ENCODE measurements at places on chromosomes 16 and 17.

- DNase-seq = no peak
Measured at GRCh38 chr17:38541281-38541680, 64.5 kb downstream of the SRCIN1 start.

GRCh38 chr17:49996495-49997300 lies 1.7 kb upstream of the DLX3 start:
- DNase-seq = no peak

DNA sequence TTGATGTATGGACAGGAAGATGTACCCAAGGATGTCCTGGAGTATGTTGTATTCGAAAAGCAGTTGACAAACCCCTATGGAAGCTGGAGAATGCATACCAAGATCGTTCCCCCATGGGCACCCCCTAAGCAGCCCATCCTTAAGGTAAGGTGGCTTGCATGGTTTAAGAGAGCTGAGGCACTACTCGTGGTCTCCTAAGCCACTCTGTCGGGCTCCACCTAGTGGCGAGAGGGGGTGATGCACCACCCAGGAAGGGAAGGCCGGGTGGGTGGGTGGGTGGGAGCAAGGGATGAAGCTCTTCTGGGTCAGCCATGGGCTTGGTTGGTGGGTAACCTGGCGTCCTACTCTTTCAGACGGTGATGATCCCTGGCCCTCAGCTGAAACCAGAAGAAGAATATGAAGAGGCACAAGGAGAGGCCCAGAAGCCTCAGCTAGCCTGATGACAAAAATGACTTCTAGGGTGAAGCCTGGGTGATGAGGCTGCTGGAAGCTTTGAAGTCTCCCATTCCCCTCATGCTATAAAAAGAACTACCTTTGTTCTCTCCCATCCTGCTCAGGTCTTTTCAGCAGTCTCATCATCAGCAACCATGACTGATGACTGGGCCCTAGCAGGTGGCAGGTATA lies 21.5 kb downstream of the GPR179 start:
- no peak for DNase-seq

DNA sequence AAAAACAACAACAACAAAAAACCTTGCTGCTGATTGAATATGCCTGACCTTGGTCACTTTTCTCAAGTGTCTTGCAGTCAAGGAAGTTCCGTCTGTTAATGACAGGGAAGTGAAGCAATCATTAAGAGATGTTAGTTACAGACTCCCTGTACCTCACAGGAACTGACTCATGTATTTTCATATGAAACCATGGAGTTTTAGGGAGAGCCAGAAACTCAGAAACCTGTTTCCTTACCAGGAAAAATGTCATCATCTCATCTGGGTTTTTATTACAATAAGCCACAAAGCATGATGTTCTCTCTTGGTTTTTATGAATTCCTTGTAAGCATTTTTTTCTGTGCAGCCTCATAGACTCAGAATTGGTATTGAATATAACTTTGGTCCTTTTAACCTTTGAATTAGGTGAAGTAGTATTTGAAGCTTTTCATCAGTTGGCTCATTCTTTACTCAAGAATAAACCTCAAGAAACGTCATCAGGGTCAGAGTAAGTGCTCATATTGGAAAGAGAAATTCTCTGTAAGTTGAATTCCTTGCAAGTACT lies 10.3 kb downstream of the LYRM1 start:
- no peak for DNase-seq

DNA sequence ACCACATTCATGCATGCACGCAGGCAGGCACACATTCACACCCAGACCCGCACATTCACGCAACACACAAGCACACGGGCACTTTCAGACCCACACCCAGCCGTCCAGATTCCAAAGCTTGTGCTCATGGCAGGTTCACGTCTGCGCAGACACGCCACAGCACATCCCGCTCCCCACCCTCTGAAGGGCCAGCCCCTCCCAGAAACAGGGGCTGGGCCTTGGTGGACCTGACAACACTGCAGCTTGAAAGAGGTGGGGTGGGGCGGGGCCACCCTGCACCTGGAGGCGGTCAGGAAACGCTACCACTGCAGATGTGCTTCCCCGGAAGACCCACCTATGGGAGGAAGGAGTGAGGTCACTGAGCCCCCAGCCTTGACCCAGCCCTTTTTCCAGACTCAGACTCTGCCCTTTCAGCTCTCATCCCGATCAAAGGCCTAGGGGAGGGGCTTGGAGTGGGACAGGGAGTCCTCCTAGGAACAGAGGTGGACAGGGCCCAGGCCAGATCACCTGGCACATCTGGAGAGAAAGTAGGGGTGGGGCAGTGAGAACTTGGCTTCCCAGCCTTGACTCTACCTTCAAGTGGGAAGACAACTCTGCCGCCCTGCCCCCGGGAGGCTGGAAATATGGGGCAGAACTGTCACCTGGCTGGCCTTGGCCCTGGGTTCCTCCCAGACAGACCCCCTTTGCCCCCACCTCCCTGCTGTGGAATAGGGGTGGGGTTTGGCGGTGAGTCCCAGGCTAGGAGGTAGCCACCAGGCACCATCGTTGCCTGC lies 11.0 kb downstream of the P3H4 start:
- no peak for DNase-seq

DNA sequence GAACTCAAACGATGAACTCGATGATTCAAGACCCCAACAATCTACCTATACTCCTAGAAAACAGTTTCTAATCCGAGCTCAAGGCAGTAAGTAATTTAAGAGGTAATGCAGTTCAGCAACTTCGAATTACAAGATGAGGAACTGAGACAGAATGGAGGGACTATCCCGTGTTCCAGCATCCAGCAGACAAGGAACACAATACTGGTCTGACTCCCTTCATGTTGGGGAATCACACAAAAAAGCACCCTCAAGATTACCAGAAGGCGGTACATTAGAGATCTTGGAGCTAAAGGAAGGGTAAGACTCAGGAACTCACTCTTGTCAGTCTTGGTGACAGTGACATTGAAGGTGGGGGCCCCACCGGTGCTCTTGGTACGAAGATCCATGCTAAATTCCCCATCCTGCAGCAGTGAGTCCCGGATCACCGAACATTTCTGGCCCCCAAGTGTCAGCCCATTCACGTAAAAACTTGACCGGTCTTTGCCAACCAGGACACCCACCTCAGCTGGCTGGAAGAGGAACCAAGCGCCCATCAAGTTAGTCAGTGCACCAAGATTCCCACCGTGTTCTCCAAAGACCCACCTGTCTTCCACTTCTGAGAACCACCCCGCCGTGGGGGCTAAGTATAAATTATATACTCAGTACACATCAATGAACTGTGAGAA lies 1.9 kb downstream of the PFN1 start:
- DNase-seq = no peak

DNA sequence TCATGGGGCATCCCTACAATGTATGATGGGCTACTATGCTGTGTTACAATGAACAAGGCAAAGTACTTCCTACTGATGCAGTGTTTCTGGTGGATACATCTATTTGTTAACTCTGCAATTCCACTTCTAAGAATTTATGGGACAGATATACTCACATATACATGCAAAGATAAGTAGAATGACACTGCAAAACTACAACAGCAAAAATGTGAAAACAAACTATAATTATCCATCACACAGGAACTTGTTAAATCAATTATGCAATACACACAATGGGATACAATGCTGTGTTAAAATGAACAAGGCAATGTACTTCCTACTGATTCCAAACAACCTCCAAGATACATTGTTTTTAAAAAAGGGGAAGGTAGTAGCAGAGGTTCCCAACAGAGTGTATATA lies 3.2 kb downstream of the DDX52 start:
- no peak for DNase-seq

DNA sequence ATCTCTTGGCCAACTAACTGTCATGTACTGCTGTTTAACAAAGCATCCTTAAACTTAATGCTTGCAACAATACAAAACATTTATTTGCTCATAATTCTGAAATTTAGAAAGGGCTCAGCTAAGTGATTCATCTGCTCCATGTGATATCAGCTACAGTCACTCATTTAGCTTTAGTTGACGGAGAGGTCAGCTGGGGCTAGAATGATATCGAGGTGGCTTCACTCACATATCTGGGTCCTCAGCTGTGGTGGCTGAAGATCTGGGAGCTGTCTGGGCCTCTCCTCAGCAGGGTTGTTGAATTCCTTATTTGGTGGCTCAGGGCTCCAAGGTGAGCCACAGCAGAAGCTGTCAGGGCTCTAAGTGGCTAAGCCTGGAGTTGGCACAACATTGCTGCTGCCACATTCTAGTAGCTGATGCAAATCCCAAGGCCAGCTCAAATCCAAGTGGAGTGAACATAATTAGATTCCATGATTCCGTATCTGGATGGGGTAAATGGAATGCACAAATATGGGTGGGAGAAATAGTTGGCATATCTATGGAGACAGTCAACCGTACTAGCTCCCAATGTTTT lies 62.8 kb downstream of the HS3ST3A1 start:
- no peak for DNase-seq

GRCh38 chr17:37025238-37025637 lies 76.5 kb downstream of the AATF start:
- DNase-seq = no peak

- DNase-seq = no peak
Measured at GRCh38 chr17:75387771-75388170, 17.7 kb downstream of the GRB2 start.

DNA sequence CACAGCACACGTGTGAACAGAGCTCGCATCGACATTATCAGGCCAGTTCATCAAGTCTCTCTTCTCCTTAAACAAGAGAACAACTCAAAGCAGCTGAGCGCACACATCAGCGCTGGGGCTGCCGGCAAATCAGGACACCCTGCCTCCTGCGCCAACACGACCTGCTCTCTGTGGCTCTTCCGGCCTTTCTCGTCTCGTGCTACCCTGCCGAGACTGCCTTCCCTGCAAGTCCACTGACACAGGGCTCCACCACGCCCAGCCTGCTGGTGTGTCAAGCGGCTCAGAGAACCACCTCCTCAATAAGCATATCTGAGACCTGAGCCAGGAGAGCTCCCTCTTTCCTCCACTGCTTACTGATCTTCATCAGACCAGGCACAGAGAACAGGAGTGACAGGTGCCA lies 96.9 kb downstream of the ZNF778 start:
- DNase-seq = no peak

DNA sequence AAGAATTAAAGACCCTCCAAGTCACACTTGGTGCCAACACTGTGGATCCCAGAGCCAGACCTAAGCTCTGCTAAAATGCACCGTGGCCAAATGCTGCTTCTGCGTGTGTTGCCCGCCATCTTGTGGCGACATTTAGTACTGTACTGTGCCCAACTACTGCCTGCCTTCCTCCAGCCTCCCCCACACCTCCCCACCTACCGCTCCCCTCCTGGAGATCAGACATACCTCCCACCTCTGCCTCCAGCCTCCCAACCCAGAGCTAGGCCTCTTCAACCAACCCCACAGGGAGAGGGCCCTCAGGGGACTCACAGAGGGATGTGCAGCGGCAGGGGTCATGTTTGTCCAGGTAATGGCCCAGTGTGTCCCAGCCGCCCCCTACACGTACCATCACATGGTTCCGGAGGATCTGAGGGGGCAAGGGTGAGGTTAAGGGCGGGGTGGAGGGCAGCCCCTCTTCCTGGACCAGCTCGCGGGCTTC lies 5.5 kb downstream of the GAS2L2 start:
- DNase-seq = no peak

- peak; percentile 8 for DNase-seq
Measured at GRCh38 chr16:80948886-80949493, 57.7 kb downstream of the CMC2 start.

DNA sequence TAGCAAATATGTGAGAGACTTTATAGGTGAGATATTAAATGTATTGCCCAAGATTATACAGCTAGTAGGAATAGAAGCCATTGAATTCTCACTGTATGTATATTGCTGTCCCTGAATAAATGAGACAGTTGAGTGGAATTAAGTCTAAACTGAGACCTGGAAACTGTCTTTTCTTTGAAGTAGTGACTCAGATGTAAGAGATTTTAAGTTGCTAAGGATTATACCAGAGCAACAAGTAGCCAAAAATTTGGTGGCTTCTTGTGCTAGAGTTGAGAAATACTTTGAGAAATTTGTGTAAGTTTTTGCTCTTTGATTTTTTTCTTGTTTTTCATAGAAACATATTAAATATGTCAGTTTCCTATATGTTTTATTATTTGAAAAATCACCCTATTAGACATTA lies 58.7 kb downstream of the TANC2 start:
- DNase-seq = no peak

DNA sequence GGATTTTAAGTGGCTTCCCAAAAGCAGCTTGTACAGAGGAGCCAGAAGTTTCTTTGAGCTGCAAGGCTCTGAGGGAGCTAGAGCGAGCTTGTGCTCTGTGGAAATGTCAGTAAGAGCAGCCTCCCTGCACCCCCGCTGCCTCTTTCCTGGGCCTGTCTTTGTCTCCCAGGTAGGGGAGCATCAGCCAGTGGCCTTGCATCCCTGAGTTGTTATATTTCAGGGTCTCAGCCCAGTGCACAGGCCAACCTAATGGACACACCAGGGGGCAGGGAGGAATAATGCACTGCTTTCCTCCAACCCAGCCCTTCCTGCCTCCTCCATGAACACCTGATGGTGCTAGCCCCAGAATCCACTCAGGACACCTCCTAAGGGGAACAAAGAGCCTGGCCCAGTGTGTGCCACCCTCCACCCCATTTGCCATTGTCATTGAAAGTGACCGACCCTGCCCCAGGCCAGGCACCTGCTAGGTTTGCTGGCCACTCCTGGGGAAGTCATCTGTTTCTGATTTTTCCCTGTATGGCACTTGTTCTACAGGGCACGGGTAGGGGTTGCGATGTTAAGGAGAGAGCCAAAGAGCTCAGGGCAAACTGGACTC lies 6.3 kb downstream of the TPPP3 start:
- no peak for DNase-seq
